Non-pigmented ciliary epithelial cell (primary cell): ENCODE measurements at places on chromosomes 6 and 20.

DNA sequence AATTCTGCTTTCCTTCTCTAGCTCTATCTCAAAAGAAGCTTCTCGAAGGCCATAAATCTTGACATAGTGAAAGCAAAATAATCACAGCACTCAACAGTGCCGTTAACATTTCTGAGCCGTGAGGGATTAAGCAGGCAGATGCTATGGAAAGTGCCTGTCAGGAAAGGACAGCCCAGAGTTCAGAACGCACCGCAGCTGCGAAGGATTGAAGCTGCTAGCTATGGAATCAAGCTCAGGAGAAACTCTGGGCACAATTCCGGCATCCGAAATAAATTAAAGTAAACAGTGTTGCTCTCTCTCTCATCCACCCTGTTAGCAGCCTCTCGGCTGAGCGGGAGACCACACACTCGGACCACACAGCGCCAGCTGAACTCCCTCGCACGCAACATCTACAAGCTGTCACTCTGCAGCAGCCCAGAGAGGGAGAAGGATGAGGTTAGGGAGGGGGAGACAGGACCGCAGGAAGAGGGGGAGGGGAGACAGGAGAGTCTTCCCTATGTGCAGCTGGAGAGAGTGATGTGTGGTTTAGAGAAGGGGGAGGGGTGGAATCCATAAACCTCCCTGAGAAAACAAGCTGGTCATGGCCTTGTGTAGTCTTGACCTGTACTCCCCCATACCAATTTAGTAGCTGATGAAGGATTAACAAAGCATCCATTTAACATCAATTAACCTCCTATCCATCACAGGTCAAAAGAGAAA lies 9.0 kb downstream of the EXOC2 start:
- DNase-seq, result no peak

GRCh38 chr20:4713401-4713800 lies 8.3 kb upstream of the PRND start:
- no peak for DNase-seq

DNA sequence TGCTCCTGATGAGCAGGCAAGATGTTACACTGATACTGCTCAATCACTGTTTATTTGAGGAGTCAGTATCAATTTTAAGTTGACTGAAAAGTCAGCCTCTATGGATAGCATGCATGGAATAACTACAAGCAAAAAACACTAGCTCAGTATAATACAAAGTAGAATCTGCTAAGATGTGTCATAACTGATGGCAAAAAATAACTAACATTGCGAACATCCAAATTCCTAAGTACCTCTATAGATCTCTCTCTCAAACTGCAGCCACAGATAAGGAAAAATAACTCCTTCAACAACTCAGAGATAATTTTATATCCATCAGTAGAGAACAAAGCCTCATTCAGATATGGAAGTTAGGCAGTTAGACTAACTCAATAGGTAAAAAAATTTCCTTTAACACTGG lies 16.3 kb downstream of the HDAC2 start:
- no peak for DNase-seq

DNA sequence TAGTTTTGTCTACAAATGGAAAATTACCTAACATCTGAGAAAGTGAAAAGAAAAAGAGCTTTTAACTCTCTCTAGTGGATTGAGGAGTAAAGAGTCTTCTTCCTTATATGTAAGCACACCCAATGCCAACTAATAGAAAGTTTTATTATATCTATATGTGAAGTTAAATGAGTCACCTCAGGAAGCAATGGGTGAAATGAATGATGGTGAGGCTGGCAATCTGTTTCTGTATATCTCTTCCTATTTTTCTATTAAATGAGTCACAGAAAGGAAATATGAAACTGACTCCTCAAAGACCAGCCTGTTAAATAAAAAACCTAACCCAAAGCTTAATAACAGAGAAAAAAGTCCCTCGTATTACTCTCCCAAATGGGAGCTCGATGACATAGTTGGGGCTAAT lies 71.3 kb downstream of the OTOR start:
- no peak for DNase-seq

DNA sequence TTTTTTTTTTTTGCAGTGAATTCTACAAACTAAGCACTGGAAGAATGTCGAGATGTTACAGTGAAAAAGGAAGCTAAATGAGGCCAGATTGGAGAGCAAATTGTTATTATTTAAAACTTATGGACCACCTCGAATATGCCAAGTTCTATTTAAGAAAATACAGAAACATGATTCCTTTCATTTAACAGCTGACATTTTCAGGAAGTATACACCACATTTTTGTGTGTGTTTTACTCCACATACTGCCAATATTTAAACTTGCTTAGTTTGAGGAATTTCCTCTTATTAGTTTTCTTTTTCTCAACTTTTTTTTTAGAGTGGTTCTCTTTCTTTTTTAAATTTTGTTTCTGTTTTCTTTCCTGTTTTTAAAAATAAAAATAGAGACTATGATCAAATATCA lies 37.0 kb upstream of the GCLC start:
- DNase-seq, result no peak

GRCh38 chr6:100445512-100445911 lies 19.2 kb downstream of the SIM1 start:
- DNase-seq, result no peak

DNA sequence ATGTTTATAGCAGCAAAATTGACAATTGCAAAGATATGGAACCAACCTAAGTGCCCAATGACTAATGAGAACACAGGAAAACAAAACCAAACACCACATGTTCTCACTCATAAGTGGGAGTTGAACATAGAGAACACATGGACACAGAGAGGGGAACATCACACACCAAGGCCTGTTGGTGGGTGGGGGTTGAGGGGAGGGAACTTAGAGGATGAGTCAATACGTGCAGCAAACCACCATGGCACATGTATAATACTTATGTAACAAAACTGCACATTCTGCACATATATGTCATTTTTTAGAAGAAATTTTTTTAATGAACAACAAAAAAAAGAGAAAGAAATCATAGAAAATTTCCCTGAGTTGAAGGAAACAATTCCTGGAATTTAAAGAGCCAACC lies 3.9 kb downstream of the EPM2A start:
- no peak for DNase-seq

DNA sequence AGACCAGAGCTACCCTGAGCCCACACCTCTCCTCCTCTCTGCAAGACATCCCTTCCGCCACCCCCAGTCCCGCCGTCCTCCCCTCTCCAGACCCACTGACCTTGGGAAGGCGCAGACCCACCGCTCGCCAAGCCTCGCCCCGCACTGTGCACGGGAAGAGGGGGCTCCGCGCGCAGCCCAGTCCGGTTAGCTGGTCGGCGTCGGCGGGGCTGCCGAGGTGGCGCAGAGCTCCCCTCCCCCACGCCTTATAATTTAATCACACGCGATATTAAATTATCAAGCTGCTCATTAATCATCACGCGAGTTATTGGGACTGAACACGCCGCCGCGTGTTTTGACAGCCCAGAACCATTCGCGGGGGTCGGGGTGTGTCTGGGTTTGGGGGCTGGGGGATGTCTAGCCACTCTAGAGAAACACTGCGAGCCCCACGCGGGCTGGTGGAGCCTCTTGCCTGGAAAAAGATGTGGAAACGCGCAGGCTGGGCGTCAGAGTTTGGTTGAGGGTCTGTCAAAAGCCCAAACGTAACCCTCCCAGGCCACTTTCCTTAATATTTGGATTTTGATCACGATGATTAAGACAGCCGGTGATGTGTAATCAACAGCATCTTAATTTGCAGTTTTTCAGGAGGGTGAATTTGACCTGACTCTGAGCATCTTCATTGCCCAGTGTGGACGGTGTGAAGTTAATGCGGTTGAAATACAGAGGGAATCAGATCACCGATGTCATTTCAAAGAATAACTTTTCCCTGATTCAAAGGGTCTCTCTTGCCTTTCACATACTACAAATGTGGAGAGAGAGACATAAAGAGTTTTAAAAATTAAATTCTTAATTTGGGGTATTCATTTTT lies at the start of gene LINC00237:
LINC00237 (minus strand) TSS at position 188 of the 847 bp plus-strand sequence.
- no peak for DNase-seq

DNA sequence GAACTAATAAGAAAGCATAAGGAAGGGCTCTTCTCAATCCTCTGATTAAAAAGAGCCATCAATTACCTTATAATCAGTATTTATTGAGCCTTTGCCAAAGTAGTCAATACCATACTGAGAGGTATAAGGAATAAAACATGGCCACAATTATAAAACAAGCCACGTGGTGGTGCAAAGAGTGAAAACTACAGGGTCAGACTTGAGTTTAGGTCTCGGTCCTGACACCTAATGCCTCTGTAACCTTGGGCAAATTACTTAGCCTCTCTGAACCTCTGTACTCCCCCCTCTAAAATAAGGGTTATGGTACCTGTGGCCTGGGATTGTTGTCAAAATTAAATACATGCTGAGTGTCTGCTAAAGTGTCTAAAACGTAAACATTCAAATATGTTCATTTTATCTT lies 11.8 kb downstream of the TRIM10 start:
- DNase-seq, result no peak

DNA sequence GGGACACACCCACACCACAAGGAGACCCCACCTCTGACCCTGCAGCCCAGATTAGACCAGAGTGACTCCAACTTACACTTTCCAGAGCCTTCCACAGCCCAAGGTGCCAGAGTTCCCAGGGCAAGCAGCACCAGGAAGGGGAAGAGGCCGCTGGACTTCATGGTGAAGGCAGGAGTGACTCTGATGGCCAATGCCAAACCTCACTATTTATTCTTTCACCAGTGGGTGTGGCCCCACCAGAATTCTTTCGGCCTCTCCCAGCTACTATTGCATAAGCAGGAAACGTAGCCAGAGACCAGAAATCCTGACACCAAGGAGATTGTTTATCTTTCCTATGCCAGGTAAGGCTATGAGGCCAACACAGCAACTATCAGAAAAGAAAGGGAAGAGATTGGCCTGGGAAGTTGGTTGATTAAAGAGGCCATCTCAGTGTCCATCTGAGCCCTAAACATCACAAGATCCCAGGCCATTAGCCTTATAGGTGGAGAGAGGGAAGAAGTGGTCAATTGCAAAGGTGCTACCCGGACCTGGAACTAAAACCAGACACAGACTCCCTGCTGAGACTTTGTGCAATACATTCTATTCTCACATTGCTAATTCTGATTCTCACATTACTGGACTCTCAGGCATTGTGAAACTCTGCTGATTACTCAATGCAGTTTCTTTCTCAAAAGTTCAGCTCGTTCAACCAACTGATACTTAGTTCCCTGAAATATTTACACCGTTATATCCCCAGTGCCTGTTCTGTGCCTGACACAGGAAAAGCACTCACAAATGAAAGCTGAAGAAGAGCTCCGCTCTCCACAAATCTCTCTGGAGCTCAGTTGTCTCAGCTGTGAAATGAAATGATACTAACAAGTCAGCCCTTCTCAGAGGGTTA lies at the start of gene SLPI:
SLPI (minus strand) TSS at position 182 of the 880 bp plus-strand sequence; CDS start at position 161, 21 bp downstream.
- no peak for DNase-seq

- no peak for DNase-seq
These were observed 64.9 kb downstream of the CHD6 start for GRCh38 chr20:41553142-41553879.

DNA sequence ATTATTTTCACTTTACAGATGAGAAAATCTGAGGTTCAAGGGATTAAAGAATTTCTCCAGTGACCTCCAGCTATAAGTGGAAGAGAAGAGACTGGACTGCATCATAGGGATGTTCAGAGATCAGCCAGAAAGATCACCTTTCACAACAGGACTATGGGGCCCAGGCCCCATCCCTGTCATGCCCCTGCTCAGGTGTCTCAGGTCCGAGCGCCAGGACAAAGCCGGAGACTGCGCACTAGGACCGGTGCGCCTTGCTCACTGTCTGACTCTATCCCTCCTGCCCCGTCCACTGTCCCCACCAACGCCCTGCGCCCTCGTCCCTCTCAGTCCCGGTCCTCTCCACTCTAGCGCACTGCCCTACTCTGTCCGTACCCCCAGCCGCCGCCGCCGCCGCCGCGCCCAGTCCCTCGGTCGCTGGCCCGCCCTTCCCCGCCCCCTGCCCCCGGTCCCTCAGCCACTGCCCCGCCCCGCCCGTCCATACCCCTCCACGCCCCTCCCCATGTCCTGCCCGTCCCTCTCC lies 521 bp upstream of the RAD21L1 start:
- no peak for DNase-seq

DNA sequence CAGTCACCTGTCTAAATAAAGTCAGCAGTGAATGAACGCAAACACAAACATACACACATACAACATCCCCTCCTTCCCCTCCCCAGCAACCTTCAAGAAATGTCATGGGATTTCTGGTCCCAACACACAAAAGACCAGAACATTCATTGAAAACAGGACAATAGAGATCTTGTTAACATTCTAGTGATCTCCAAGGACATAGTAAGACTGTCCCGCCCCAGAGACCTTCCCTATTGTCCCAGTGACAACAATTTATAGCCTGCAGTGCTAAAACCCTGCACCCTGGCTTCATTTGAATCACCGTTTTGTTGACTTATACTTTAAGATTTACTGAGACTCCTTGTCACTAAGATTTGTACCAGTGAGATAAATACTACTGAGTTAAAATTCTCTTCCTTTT lies 143.9 kb upstream of the NOX3 start:
- no peak for DNase-seq

GRCh38 chr6:128538763-128539162 lies 18.4 kb upstream of the PTPRK start:
- DNase-seq, result no peak

DNA sequence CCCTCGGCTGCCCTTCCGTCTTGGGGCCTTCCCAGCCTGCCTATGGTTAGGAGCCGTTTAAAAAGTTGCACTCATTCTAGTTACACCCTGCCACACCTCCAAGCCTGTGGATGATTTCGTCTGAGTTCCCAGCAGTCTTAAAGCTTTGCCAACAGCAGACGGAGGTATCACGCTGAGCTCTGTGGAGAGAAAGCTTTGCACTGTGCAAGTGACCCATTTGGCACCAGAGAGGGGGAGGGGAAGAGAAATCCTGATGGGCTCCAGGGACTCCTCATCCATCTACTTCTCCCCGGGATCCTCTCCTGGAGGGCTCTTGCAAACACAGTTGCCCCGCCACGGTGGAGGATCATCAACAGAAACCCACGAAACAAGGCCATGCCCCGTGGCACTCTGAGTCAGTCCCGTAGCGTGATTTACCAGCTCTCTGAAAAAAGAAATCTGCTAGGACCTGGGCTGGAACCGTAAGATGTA lies 98.8 kb upstream of the CITED2 start:
- no peak for DNase-seq

DNA sequence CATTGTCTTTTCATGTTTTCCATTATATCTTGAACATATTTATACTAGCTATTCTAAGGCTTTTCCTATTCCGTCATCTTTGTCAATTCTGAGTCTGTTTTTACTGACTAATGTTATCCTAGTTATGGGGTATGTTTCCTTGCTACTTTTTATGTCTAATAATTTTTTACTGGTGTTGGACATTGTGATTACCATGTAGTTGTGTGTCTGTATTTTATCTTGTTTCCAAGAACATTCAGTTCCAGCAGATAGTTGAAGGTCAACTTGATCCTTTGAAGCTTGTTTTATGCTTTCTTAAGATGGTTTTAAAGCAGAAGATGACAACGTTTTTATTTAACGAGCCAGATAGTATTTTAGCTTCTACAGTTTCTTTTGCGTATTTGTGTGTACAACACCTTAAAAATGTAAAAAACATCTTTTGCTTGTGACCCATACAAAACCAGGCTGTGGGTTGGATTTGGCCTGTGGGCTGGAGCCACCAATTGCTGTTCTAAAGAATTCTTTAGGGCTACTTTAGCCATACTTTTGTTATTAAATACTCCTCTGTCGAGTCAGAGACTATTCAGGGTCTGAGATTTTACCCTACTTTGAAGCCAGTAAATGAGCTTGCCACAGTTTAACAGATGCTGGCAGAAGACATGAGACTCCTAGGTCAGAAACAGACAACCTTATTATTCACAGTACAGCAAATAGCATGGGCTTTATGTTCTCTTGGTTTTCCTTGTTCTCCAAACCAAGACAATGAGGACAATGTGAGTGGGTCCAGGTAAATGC lies 38.7 kb upstream of the REV3L start:
- DNase-seq, result no peak

- DNase-seq, result no peak
These were observed 5.1 kb upstream of the SCRT2 start for GRCh38 chr20:680638-681187.
